Activated CD4-positive, alpha-beta T cell treated with anti-CD3 and anti-CD28 coated beads, Interleukin-2, amount 10 ng/mL, durations not matched to agents 7 days and 5 days (primary cell): ENCODE measurements at places on chromosomes 11 and 22.
A peak's percentile ranks its signal among the peaks of the same experiment; 100 is the strongest.

DNA sequence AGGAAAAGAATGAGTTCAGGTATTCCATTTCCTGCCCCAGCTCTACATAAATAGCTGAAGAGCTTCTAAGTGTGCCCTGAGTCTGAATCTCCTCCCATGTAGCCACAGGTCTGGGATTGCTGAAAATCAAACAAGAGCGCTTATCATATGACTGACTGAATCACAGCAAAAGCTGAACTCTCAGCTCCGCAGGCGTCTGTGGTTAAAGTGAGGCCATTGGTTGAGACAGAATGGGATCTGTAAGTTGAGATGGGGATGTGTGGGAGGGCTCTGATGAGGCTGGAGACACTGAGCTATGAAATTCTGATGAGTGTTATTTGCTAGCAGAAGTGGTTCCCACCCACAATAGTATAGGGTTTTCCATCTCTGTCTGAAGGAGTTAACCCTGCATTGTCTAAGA is 637.0 kb downstream of the OPCML start:
- DNase-seq: no peak

DNA sequence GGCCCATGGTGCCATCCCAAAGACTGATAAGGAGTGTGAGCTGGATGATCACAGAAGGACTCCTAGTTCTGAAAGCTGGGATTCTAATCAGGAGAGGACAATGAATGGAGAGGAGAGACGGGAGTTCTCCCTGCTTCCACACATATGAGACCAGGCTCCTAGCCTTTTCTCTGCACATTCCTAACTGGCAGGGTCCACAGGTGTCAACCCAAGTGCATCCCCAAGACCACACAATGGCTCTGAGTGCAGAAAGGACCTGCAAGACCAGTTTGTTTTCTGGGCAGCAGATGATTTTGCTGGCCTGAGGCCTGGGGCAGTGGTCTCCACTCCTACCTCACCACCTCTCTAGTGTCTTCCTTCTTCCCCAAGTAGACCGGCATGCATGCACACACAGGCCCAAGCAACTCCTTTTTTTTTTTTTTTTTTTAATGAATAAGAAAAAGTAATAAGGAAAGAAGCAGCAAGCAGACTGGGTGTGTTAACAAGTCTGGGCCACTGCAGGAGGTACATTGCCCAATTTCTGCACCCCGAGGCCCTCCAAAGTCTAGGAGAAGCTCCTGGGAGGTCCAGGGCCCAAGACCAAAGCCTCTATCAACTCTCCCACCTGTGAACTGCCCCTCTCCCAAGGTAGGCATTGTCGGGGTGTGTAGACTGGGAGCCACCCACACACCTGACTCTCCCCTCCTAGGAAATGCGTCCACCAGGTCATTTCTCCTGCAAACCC is 1.2 kb upstream of the TSKU start:
- DNase-seq: no peak

- no peak for DNase-seq
Measured at GRCh38 chr11:64876229-64876750, 2.1 kb downstream of the EHD1 start.

- peak; percentile 72 for DNase-seq
Measured at GRCh38 chr11:5600374-5600851, 4.0 kb downstream of the TRIM6 start.

- no peak for DNase-seq
Measured at GRCh38 chr11:103464420-103464819, 355.2 kb downstream of the DYNC2H1 start.

DNA sequence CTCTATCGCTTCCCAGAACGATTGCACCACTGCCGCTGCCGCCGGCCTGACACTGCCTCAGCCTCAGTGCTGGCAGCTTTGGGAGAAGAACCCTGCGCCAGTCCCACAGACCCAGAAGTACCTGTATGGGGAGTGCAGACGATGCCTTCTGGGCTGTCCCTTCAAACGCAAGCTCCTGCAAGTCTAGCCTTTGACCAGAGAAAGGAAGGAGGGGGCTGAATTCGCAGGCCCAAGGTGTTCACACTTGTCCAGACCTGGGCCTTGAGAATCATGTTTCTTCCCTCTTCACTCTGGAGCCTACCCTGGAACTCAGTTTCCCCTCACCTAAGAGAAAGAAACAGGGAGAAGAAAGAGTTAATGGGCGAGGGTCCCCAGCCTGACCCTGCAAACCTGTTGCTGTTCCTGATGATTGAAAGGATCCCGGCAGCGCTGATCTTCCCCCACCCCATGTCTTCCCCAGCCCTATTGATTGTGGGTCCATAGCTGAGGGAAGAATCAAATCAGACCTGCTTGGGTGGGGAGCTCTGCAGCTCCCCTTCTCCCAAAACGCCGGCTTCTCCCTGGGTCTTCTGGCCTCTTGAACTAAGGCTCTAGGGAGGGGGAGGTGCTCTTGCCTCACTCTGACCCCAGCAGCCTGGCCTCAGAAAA is 786 bp upstream of the MCAM start:
- DNase-seq: no peak

DNA sequence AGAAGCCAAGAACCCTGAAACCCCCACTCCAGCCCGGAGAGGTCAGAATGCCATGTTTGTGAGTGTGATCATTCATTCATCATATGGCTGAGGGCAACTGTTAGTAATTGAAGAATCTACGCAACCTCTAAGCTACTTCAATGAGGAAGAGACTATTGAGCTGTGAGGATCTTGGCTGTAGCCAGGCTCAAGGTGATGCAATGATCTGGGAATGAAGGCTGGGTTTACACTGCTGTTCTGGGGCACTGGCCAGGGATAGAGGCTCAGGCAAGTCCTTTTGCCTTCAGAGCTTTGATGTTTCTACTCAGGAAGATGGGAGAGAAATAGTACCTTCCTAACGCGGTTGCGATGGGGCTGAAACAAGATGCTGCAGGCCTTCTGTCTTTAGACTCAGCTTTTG is 12.9 kb downstream of the CRYBB2 start:
- DNase-seq: no peak

- no peak for DNase-seq
Measured at GRCh38 chr22:42560381-42560780, 6.6 kb downstream of the SERHL2 start.

DNA sequence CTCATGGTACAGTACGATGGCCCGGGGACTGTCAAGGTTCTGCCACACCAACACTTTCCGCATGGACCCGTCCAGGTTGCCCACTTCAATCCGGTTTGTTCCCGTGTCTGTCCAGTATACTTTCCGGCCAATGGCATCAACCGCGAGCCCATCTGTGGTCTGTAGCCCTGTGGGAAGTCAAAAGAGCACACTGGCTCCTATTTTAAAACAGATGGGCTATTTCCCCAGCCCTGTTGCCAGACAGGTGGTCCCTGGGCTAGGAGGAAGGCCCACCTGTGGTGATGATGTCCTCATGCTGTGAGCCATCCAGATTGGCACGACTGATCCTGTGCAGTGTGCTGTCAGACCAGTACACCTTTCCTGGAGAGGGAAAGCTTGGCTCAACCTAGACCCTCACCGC is 30.4 kb upstream of the CKAP5 start:
- no peak for DNase-seq

DNA sequence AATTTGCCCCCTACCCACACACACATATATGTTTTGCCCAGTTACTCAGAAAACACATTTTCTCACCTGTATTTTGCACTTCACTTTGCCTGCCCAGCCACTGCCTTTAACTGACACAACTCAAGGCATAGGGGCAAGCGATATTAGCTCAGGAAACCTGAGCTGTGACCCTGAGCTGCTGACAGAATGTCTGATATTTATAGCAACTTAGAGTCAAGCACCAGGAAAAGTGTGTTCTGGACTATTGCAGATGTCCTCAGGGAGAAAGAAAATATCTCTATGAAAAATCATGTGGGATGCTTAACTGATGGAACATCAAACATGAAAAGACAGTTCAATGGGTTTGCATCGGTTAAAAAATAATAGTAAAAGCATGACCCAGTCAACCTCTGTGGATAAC is 63.9 kb upstream of the SLC35C1 start:
- no peak for DNase-seq
